Thymus (tissue), 14 donors: ENCODE measurements at places on chromosomes 7 and 10.

- no peak overlapping the region for H3K27ac ChIP-seq
- no peak overlapping the region for H3K4me3 ChIP-seq
- no peaks in the 10 kb centered on the region for H3K36me3 ChIP-seq
Measured at GRCh38 chr7:123573341-123573740, 15.7 kb upstream of the NDUFA5 start.

- H3K36me3 ChIP-seq = no peaks in the 10 kb centered on the region
- no peak overlapping the region for H3K27ac ChIP-seq
- no peaks in the 10 kb centered on the region for H3K4me1 ChIP-seq
Measured at GRCh38 chr10:69657430-69657829, 27.4 kb downstream of the FAM241B start.

DNA sequence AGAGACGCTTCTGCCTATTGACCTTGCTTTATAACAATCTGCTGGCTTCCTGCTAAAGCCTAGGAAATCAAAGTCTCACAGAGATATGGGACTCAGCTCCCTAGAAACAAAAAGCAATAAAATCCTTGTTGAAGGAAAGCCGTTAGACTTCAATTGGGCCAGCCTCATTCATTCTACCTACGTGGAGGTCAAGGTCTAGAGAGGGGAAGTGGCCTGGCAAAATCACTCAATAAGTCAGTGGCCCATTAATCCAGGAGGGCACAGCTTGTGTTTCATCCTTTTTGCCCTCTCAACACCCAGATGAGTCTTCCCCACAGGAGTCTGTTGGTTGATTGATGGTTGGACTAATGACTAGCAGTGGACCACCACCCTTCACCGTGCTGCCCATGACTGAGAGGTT lies 40.5 kb upstream of the ACSL5 start:
- no peak for DNase-seq
- no peaks in the 10 kb centered on the region for H3K36me3 ChIP-seq
- no peak overlapping the region for H3K4me3 ChIP-seq
- H3K4me1 ChIP-seq = no peaks in the 10 kb centered on the region

DNA sequence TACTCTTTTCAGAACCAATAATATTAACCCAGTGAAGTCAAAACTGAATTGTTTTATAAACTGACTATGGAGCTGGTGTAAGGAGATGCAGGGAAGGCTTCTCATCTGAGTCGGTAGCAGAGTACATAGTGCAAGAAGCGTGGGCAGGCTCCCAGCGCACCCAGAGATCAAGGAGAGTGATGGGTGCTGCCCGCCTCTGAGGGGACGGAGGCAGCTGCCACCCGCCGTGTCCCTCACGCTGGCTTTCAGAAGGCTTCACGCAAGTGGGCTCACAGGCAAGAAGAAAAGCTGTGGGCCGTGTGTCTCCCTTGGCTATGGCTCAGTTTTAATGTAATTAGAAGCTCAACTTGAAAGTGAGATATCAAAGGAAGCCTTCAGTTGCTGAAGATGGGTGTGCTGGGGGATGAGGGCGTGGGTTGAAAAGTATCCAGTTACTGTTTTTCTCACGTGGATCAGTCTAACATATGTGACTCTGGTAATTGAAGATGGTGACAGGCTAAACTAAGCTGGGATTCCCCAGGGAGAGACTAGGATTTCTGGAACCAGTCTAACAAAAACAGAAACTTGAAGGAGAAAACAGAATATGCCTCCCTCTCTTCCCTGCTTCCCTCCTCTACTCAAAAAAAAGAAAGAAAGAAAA lies 159.9 kb downstream of the MGMT start:
- no peaks in the 10 kb centered on the region for H3K4me1 ChIP-seq
- H3K4me3 ChIP-seq = no peak overlapping the region
- H3K27ac ChIP-seq = peak overlapping the region; percentile 8
- peak; percentile 3 for DNase-seq
- H3K36me3 ChIP-seq = no peaks in the 10 kb centered on the region

- no peak overlapping the region for H3K27ac ChIP-seq
- H3K4me1 ChIP-seq = no peaks in the 10 kb centered on the region
- no peak for DNase-seq
- no peaks in the 10 kb centered on the region for H3K36me3 ChIP-seq
- H3K27me3 ChIP-seq = peaks cover 3% of the 10 kb centered on the region
Measured at GRCh38 chr7:25967278-25968204, 184.5 kb upstream of the NFE2L3 start.

DNA sequence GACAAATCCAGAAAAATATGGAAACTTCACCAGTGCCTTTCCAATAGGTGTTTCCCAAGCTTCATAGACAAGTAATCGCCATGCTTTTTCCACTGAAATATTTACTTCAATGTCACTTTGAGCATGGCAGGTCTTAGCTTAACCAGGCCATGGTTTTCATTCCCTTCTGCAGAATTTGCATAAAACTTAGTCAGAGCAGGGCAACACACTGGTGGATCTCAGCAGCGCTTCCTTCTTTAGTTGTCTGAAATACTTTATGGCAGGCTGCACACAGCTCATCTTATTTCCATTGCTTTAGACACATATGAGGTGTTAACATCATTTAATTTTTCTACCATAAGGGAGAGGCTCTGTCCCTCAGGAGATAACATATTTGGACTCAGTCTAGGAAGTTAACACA lies 102.9 kb upstream of the AHR start:
- no peak overlapping the region for H3K27ac ChIP-seq
- no peak overlapping the region for H3K4me3 ChIP-seq
- no peaks in the 10 kb centered on the region for H3K36me3 ChIP-seq
- H3K4me1 ChIP-seq = no peaks in the 10 kb centered on the region
- no peaks in the 10 kb centered on the region for H3K27me3 ChIP-seq
- no peak for DNase-seq

GRCh38 chr7:46145412-46145811 lies 224.3 kb upstream of the IGFBP3 start:
- DNase-seq = no peak
- no peaks in the 10 kb centered on the region for H3K4me1 ChIP-seq
- H3K4me3 ChIP-seq = no peak overlapping the region
- H3K27me3 ChIP-seq = no peaks in the 10 kb centered on the region
- no peak overlapping the region for H3K27ac ChIP-seq

DNA sequence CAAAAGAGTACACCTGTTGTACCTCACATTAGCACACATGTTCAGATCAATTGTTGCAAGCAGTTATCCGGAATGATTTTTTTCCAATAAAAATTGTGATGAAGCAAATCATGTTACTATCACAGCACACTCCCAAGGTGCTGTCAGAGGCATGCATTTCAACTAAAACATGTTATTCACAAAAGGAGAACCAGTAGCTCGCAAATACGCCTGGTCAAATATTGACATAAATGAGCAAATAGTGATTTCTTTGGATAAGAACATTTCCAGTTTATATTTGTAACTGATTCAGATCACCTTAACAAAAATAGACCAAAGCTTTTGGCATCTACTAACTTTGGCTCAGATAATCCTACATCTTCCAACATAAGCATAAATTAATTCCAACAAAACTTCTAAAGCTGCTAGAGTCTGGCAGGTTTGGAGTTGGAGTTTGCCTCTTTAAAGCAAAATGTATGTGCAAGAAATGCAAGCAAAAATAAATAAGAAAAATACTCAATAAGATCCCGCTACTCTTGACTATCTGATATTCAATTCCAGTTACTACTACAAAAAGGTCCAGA lies 208.0 kb downstream of the SFMBT2 start:
- no peak overlapping the region for H3K27ac ChIP-seq
- no peaks in the 10 kb centered on the region for H3K4me1 ChIP-seq
- no peak for DNase-seq
- H3K36me3 ChIP-seq = peaks cover 31% of the 10 kb centered on the region
- no peak overlapping the region for H3K4me3 ChIP-seq

DNA sequence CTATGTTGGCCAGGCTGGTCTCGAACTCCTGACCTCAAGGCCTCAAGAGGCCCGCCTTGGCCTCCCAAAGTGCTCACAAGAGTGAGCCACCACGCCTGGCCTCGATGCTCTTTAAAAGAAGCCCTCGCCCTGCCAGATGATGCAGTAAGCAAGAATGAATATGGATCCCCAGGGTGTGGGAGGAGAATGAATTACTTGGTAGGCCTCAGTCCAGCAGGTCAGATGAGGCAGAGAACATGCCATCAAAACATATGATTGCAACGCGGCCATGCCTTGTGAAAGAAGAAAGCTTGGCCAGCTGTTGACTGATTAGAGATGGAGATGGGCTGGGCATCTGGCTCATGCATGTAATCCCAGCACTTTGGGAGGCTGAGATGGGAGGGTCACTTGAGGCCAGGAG lies 68.7 kb downstream of the CAMK1D start:
- no peak for DNase-seq
- H3K27me3 ChIP-seq = no peaks in the 10 kb centered on the region
- peaks cover 20% of the 10 kb centered on the region for H3K4me1 ChIP-seq
- no peak overlapping the region for H3K27ac ChIP-seq

DNA sequence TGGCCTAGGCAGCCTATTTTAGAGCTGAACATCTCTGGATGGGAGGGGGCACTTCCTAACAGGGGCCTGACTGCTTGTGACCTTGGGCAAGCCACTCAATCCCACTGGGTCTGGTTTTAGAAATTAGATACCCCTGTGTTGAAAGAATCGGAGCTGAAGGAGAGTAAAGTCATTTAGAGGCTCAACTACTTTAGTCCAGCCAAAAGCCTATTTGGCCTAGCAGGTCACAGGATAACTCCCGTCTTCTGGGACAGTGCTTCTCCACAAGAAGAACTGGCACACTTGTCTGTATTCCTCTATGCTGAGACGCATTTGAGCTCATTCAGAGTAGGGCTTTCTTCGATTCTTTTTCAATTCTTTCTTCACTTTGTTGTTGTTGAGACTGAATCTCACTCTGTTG lies 224.2 kb downstream of the CHCHD3 start:
- no peak overlapping the region for H3K27ac ChIP-seq

GRCh38 chr10:13973742-13974141 lies 357.0 kb downstream of the FRMD4A start:
- H3K27me3 ChIP-seq = no peaks in the 10 kb centered on the region
- H3K4me1 ChIP-seq = no peaks in the 10 kb centered on the region
- no peak overlapping the region for H3K27ac ChIP-seq
- H3K4me3 ChIP-seq = no peak overlapping the region
- no peaks in the 10 kb centered on the region for H3K36me3 ChIP-seq
- DNase-seq = no peak

- no peak overlapping the region for H3K4me3 ChIP-seq
- no peak overlapping the region for H3K27ac ChIP-seq
- no peaks in the 10 kb centered on the region for H3K27me3 ChIP-seq
- no peaks in the 10 kb centered on the region for H3K36me3 ChIP-seq
- DNase-seq = no peak
Measured at GRCh38 chr10:29119374-29119773, 169.5 kb upstream of the LYZL1 start.

DNA sequence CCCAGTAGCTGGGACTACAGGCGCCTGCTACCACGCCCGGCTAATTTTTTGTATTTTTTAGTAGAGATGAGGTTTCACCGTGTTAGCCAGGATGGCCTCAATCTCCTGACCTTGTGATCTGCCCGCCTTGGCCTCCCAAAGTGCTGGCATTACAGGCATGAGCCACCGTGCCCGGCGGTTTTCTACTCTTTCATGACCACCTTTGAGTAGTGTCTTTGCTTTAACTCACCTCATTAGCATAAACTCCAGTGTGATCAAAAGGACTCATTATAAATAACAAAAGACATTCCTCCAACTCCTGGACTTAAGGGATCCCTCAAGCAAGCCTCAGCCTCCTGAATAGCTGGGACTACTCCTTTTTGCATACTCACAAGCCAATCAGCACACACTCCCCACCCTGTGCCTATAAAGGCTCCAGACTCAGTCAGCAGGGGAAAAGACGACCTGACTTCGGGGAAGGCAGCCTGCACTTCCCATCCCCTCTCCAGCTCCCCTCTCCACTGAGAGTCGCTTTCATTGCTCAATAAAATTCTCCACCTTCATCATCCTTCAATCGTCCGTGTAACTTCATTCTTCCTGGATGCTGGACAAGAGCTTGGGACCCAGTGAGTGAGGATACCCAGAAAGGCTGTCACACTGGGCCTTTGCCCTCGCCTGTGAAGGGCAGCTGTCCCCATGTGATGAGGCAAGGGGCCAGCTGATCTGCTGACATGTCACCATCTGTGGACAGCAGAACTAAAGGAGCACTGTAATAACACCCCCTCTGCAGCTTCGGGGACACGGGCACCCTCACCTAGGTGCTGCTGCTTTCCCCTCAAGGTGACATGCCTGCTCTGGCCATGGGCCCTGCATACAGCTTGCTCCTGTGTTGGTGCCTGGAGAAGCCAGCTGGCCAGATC lies 35.0 kb upstream of the EIF4H start:
- H3K4me3 ChIP-seq = no peak overlapping the region
- no peaks in the 10 kb centered on the region for H3K27me3 ChIP-seq
- H3K4me1 ChIP-seq = peaks cover 3% of the 10 kb centered on the region
- no peak overlapping the region for H3K27ac ChIP-seq

- H3K36me3 ChIP-seq = no peaks in the 10 kb centered on the region
- no peaks in the 10 kb centered on the region for H3K4me1 ChIP-seq
- no peak for DNase-seq
- no peak overlapping the region for H3K4me3 ChIP-seq
- H3K27ac ChIP-seq = no peak overlapping the region
Measured at GRCh38 chr10:122713091-122713885, 13.6 kb upstream of the C10orf120 start.

GRCh38 chr10:27388761-27389399 lies 115.2 kb upstream of the RAB18 start:
- no peak overlapping the region for H3K27ac ChIP-seq
- H3K36me3 ChIP-seq = no peaks in the 10 kb centered on the region
- no peaks in the 10 kb centered on the region for H3K27me3 ChIP-seq
- no peak overlapping the region for H3K4me3 ChIP-seq

GRCh38 chr10:456486-456885 lies 233.0 kb downstream of the DIP2C start:
- H3K27me3 ChIP-seq = peaks cover 35% of the 10 kb centered on the region
- H3K4me1 ChIP-seq = peaks cover 15% of the 10 kb centered on the region
- DNase-seq = no peak
- H3K27ac ChIP-seq = no peak overlapping the region
- H3K4me3 ChIP-seq = no peak overlapping the region

GRCh38 chr10:69696073-69696731 lies 66.2 kb downstream of the FAM241B start:
- no peaks in the 10 kb centered on the region for H3K4me1 ChIP-seq
- H3K27me3 ChIP-seq = no peaks in the 10 kb centered on the region
- no peaks in the 10 kb centered on the region for H3K36me3 ChIP-seq

DNA sequence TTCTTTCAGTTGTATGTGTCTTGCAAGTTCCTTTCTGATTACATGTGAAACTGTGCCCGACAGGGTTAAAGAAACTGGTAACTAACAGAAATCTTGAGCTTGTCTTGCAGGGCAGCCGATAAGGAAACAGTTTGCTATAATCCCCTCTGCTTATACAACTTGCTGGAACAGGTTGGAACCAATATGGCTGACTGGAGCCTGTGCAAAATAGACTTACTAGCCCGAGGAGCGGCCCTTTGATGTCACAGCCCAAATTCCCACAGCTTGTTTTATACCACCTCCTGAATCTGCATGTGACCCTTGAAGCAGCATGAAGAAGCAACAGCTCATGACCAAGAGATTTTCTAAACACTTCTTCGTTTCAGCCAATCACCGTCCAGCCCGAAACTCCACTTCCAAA lies 3.3 kb upstream of the YKT6 start:
- H3K4me1 ChIP-seq = peaks cover 9% of the 10 kb centered on the region
- no peak overlapping the region for H3K4me3 ChIP-seq
- no peaks in the 10 kb centered on the region for H3K36me3 ChIP-seq
- no peak for DNase-seq
